ENCODE measurements at places on chromosomes 16 and 17.

- DNase-seq, result no peak
These were observed 77.0 kb upstream of the ZNF423 start for GRCh38 chr16:49932946-49933345.

DNA sequence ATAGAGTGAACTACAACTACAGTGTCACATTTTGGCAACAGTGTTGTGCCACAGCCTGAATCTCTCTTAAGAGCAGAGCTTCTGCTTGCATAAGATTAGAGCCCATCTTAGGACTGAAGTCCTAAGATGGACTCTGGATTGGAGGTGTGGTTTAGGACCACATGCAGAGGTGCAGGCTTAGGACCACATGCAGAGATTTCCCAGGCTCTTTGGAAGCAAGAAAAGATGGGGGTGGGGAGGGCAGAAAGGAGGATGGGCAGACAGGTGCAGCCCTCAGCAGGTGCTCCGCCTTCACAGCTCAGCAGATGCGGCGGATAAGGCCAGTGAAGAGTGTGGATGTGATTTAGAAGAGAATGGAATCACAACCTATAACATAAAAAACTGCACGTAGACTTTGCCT is 128.7 kb downstream of the TANGO6 start:
- no peak for DNase-seq

DNA sequence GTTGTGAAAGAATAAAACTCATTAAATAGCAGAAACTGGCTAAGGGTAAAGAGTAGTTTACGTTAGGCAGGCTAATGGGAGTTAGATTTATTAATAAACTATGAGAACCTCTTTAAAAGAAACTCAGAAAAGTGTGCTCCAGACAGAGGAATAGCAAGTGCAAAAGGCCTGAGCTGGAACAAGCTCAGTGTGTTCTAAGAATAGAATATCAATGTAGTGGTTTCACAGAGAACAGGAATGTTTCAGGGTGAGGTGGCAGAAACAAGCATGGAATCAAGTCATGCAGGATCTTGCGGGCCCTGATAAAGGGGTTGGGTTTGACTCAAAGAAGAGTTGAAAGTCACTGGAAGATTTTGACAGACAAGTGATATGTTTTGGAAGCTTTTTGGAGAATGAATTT is 164.0 kb upstream of the HS3ST3A1 start:
- no peak for DNase-seq

DNA sequence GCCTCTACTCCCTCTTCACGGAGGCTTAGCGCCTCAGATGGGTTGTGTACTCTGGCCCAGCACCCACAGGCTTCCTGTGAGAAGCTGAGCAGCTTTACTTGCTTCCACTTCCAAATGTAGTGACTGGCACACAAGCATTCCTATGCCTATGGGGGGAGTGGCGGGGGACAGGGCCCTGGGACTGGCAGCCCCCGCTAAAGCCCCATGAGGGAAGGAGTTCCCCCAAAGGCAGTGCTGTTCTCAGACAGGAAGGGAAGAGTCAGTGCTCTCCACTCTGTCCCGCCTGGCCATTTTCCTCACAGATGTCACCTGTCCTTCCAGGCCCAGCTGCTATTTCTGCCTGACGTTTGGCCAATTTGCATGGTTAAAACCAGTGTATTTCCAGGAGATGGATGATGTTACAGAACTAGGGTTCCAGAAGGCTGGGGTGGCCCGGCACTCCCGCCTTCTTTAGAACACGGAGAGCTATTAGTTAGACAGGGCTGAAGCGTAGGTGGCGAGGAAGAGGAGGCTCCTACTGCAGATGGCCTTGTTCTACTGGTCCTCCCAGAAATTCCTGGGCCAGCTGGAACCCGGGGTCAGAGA is 83.9 kb upstream of the FBXO47 start:
- DNase-seq, result no peak

- no peak for DNase-seq
These were observed 48.8 kb upstream of the CCL1 start for GRCh38 chr17:34411646-34412421.

- no peak for DNase-seq
These were observed 850 bp downstream of the GINS3 start for GRCh38 chr16:58393138-58393504.

DNA sequence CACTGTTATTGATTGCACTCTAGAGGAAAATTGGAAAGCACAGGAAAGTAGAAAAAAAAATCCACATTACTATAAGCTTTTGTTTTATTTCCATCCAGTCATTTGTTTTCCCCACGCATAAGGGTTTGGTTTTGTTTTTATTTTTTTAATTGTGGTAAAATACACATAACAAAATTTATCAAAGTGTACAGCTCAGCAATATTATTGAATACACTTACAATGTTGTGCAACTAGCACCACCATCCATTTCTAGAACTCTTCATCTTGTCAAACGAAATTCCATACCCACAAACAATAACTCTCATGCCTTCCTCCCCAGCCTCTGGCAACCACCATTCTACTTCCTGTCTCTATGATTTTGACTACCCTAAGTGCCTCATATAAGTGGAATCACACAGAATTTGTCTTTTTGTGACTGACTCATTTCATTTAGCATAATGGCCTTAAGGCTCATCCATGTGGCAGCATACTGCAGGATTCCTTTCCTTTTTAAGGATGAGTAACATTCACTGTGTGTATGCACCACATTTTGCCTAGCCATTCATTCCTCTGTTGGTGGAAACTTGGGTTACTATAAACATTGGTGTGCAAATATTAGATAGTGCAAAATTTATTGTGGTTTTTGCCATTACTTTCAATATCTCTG is 11.1 kb downstream of the SPPL2C start:
- no peak for DNase-seq

DNA sequence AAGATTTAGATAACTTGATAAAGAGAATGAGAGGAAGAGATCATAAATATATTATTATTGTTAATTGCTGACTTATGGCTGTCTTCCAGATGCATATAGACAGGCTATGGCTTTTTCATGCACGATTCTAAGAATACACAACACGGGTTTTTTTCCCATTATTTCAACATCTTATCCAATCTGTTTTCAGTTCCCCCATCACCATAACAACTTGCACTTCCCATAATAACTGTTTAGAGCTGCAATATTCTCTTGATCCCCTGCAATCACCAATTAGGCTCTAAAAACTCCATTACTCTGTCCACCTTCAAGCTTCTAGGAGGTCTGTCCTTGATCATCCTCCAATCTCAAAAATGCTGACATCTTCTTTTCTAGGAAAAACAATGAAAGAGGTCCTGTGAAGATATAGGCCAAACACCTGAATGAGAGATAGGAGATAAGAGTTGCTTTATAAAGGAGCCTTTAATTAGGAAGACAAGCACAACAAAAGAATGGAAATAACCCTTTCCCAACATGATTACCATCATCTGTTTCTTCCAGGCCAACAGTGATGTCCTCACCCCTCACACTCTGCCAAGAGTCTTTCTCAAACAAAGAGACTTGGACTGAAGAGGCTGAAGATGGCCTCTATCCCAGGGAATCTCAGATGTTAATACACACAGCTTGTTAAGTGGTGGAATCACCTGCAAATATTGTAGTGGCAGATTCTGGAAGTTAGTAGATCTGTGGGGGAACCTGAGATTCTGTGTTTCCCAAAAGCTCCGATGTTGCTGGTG is 32.2 kb upstream of the CCL2 start:
- DNase-seq, result no peak

GRCh38 chr17:35786941-35787432 is 8.5 kb downstream of the MMP28 start:
- no peak for DNase-seq

DNA sequence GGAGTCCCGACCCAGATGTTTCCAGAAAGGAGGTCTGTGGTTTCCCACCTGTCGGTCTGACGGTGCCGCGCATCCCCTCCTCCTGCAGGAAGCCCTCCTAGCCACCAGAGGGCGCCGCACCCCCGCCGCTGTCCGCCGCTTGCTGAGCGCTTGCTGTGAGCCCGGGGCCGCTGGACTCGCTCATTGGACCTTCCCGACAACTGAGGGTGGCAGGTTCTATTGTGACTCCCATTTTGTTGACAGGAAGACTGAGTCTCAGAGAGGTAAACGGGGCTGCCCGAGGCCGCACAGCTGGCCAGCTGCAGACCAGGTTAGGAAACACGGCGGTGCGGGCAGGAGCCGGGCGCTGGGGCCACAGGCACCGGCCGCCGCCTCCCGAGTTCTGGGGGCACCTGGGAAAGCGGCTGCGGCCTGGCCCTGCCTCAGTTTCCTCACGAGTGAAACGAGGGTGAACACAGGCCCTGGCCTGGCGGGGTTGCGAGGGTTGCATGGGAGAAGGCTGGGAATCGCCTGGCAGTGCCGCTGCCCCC is 191.1 kb upstream of the CIBAR2 start:
- peak; percentile 56 for DNase-seq

- DNase-seq, result no peak
These were observed 31.0 kb downstream of the SOX9 start for GRCh38 chr17:72151565-72152386.

GRCh38 chr16:2532494-2533141 is 1.4 kb upstream of the CEMP1 start:
- peak; percentile 72 for DNase-seq

DNA sequence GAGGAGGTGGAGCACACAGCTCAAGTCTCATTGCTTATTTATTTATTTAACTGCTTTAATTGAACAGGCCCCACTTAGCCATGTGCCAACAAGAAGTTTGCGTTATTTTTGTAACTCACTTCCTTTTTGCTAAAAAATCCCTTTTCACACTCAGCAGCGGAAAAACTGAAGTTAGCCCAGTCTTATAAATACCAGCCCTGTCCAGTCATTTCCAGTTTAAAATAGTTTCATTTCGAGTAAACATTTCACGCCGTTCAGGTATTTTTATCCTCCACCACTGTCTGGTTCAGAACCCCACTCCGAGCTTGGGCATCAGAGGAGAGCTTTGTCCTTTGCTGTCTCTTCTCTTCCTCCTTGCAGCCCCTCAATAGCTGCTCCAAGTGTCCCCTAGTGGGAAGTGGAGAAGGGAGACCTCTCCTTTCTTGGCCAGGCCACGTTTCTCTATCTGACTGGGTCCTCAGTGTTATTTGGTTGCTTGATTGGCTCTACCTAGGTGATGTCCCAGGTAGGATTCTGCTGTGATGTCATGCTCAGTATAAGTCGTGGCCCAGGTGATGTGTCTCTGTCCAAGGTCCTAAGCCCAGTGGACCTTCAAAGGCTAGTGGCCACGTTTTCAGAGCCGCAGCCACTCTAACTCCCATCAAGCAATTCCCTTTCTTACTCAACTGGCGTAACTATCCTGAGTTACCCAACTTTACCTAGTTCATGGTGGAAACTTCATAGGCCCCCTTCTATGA is 53.0 kb upstream of the GAS7 start:
- no peak for DNase-seq

DNA sequence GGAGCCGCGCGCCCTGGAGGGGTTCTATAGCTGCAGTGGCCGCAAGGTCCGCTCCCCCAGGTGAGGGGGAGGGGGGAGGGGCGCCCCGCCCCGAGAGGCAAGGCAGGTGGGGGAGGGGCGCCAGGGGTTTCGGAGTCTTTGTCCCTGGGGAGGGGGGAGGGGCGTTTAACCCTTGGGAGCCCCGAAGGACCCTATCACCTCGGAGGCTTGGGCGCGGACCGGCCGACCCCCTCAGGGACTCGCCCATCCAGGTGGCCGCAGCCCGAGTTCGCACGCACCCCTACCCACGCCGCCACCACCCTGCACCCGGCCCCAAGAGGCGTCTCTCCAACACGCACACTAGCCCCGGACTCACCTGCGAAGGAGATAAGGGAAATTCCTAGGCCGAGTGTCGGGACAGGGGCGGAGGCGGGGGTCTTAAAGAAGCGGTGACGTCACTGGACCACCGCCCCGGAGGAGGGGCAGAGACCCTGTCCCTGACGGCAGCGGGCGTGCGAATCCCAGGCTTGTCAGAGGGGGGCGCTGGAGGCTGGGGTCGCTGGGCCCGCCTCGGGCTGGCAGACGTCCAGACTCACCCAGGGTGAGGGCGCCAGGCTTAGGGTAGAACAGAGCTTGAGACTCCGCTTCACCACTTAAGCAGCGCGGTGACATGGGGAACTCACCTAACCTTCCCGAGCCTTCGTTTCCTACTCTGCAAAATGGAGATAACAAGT is at the start of gene CLDN6:
Gene CLDN6 (minus strand): TSS at position 390 of the 713 bp plus-strand sequence. CDS start 2,162 bp downstream, outside the sequence.
- peak; percentile 51 for DNase-seq

DNA sequence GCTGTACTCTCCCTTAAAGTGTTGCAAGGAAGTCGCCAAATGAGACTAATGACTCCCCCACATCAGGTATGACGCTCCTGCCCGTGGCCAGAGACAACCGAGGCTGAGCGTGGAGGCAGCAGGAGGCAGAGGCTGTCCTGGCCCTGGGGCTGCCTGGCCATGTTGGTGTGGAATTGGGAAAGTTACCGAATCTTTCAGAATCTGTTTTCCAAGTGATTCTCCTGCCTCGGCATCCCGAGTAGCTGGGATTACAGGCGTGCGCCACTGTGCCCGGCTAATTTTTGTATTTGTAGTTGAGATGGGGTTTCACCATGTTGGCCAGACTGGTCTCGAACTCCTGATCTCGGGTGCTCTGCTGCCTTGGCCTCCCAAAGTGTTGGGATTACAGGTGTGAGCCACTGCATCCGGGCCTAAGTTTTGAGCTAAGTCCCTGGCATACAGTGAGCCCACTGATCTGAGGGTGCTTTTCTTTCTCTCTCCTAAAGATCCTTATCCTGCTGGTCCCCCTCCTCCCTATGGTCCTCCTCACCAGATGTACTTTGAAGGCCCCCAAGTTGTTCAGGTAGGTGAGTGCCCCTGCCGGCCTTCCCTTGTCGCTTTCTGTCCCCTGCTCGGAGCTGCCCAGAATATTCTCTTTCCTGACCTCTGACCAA is 700 bp downstream of the LITAFD start:
- DNase-seq, result no peak

- no peak for DNase-seq
These were observed 61.2 kb downstream of the MARCHF10 start for GRCh38 chr17:62746941-62747340.

GRCh38 chr16:85543536-85543935 is 69.6 kb upstream of the GSE1 start:
- DNase-seq, result no peak

DNA sequence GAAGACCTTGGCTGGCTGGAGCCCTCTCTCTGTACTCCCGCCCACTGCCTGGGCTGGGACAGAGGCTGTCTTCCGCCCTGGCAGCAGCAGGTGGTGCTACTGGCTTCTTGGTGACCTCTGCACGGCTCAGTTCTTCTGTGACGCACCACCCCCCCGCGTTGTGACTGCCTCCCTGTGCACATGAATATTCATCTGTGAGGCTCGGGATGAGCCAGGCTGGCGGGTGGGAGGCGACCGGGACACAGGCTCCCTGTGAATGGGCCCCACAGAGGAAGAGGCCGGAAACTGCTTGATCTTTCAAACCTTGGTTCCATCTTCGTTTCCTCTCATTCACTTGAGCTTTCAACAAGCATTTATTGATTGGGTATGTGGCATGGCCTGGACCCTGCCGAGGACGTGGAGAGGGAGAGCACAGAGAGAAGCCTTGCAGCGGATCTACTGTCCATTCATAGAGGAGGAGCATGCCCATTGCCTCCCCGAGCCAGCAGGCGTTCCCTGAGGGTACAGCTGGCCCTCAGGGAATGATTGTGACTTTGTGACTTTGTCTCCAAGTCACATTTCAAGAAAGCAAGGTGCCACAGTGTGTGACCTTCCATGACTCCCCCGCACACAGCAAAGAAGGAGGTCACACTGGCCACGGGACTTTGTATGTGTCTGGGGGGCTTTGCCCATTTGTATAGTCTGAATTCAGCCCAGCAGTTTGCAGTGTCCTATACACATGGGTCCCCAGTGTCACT is 45.0 kb downstream of the B9D1 start:
- no peak for DNase-seq

- peak; percentile 32 for DNase-seq
These were observed 100.7 kb downstream of the LYRM1 start for GRCh38 chr16:21001262-21001661.

Measured in hematopoietic multipotent progenitor cell treated with erythropoietin and hydrocortisone succinate and interleukin-3 and kit ligand, for 17 days (in vitro differentiated cells).